Activated CD8-positive, alpha-beta memory T cell treated with anti-CD3 and anti-CD28 coated beads, Interleukin-2, amount 50 U/mL, for 48 hours (primary cell): ENCODE measurements at places on chromosomes 7 and 10.
A peak's percentile ranks its signal among the peaks of the same experiment; 100 is the strongest.

DNA sequence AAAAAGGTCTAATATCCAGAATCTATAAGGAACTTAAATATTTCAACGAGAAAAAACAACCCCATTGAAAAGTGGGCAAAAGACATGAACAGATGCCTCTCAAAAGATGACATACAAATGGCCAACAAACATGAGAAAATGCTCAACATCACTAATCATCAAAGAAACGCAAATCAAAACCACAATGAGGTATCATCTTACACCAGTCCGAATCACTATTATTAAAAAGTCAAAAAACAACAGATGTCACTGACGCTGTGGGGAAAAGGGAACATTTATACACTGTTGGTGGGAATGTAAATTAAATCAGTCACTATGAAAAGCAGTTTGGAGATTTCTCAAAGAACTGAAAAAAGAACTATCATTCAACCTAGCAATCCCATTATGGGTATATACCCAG lies 6.0 kb downstream of the VWDE start:
- no peak for DNase-seq

DNA sequence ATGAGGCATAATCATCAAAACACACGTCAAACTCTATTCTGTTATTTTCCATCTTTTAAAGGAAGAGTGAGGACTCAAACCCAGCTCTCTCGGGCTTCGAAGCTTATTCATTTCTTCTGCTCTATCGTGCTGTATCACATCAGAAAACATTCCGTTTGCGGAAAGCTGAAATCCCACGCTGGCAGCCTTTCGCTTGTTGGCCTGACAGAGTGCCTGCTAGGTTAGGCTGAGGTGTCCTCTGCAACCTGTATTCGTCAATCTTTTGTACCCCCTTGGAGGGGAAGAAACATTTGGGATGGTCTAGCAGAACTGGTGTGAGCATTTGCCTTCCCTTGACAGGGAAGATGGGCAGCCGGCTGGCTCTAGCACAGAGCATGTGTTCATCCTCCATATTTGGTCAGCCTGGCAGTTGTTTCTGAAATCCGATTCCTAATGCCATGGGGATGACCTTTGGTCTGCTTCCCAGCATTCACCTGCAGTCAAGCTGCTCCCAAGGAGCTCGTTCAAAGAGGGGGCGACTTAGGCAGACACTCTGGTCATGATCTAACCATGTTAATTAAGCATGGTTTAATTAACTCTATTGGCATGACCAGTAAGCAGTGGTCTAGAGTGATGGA lies 55.2 kb downstream of the TACC2 start:
- no peak for DNase-seq

GRCh38 chr7:8176370-8177081 lies 85.4 kb downstream of the ICA1 start:
- peak; percentile 65 for DNase-seq

- DNase-seq, result no peak
These were observed at the start of gene MEOX2 for GRCh38 chr7:15686295-15686956. MEOX2 (minus strand) TSS chr7:15686683; CDS start chr7:15686402, 281 bp downstream.

- no peak for DNase-seq
These were observed 35.2 kb downstream of the PRSS2 start for GRCh38 chr7:142806022-142806356.

DNA sequence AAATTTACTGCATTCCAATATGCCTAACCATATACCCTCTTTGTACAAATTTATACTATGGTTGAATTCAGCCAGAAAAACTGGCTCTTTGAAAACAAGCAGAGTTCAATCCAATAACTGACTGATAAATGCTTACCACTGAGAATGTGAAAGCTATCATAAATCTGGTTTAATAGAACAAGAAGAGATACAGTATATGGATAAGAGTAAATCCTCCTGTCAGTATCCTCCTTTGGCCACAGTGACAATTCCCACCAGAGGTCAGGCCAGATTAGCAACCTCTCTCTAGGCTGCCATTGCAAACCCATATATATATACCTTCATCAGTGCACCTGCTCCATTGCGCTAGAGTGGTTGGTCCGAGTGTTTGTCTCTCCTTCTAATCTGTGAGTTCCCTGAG lies 647.2 kb downstream of the GRM8 start:
- no peak for DNase-seq

- no peak for DNase-seq
These were observed 2.5 kb upstream of the BUB3 start for GRCh38 chr10:123151737-123152135.

GRCh38 chr10:17780727-17781126 lies 28.4 kb upstream of the MRC1 start:
- no peak for DNase-seq

DNA sequence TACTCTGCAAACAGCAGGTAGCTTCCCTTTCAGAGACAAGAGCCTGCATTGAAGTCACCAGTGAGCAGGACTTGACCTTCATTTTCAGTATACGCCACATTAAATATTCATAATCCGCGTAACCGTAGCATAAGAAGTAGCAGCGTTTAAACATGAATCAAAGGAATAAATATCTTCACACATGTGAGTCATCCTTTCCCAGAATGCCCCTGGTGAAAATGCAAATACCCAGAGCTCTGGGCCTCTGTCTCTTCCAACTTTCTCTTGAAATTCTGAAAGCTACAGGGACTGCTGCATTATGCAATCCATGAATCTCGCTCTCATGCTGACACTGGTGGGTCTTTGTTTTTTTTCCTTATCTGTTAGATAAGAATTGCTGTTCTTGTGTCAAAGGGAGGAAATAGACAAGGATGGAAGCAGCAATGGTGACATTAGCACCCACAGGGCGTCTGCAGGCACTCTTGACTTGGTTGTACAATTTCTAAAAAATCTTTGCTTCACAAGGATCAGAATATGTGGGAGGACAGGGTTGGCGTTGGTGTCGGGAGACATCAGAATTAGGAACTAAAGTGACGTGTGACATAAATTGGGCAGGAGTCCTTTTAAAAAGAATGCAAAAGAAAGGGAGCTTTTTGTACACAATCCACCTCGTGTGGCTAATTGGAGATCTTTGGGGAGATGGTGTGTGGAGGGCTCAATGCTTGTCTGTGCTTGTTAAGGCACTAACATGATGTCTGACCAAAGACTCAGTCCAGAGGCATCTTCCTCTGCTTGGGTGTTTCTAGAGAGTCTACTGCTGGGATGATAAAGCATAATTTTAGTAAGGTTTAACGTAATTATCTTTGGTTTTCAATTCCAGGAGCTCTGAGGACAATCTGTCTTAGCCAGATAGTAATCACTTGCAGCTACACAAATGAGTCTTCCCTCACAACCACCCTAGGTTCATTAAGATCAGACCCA lies 390.3 kb downstream of the KCNMA1 start:
- no peak for DNase-seq

DNA sequence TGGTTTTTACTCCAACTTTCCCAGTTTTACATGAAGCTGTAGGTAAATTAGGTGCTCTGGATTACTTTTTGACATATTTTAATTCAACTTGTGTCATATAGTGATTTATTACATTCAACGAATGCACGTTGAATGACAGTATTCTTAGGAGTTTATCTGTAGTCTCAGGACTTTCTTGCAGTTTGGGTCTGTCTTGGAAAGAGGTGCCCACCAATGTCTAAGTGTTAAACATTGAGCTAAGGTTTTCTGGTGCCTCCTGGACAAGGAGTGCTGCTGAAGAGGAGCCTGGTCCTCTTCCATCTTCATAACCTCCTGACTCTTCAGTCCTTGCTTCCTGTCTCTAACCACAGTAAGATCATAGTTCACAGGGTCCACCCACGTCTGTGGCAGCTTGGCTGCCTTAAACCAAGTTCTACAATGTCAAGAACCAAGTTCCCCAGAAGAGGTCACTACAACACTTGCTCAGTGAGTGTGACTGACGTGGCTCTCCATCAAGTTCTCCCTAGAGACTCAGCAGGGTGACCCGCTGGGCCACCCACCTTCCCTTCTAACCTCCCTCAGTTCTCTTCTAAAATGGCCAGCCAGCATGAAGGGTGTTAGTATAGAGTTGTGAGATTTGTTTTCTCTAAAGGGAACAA lies 6.1 kb downstream of the NPY start:
- peak; percentile 60 for DNase-seq

DNA sequence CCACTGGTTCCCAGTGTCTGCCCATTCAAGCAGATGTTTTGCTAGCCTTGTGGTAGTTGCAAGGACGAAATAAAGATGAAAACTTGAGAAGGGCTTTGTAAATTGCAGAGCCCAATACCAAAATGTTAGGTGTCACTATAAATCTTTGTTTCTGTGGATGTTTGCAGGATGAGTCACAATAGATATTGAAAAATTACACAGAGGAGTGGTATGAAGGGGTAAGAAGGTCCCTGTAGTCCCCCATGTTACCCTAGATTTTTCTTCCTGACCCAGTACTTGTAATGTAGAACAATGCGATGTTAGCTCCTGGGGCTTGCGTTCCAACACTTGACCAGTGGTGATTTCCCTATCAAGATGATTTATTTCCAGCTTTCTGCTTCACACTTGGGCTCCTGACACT lies 102.6 kb upstream of the LYZL1 start:
- DNase-seq, result no peak

DNA sequence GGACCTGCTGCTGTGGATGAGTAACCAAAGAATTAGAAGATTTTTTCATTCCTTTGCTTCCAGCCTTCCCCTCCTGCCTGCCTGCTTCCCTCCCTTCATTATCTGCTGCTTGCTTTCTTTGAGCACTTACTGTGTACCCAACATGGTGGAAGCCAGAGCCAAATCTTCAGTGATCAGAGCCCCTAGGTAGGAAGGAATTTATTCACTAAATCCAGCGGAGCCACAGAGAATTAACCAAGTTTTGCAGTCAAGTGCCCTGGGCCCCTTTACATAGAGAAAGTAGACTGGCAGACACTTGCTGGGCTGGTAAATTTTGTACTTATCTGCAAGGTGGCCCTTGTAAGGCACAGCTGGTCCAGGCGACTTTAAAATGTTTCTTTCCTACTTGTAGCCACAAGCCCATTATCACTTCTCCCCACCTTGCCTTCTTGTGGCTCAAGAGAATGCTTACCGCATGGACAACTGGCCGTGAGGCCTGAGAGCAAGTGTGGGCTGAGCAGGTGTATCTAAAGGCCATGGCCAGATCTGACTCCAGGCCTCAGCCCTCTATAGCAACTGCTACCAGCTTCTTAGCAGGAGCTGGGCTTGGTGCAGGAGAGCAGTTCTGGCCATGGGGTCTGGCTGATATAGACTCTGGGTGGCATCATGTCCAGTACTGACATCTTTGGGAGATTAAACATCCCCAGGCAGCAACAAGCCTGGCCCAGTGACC lies 11.1 kb downstream of the UNC5B start:
- DNase-seq, result no peak

GRCh38 chr7:98668255-98668654 lies 51.2 kb downstream of the NPTX2 start:
- DNase-seq, result no peak

DNA sequence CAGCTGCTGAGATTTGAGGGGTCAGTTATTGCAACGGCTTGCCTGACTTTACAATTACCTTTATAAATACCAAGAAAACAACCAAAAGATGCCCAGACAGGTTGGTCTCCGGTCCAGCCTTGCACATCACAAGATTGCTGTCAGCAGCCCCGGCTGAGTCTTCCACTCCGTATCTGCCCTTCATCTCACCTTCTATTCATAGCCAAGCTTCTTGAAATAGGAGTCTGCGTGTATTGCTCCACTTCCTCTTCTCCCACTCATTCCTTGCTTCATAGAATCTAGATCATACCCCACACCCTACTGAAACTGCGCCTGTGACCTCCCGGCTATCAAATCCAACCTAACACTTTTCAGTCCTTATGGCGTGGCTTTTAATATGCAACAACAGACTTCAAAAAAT lies 31.1 kb upstream of the USP6NL start:
- DNase-seq, result no peak

- DNase-seq, result no peak
These were observed 104.9 kb downstream of the RAPGEF5 start for GRCh38 chr7:22252016-22252415.

- peak; percentile 80 for DNase-seq
These were observed 842 bp upstream of the SKIDA1 start for GRCh38 chr10:21526188-21526859.

- no peak for DNase-seq
These were observed 127.9 kb downstream of the FAM53B start for GRCh38 chr10:124616040-124616835.

GRCh38 chr10:103490986-103491314 lies 2.6 kb upstream of the NEURL1 start:
- no peak for DNase-seq

DNA sequence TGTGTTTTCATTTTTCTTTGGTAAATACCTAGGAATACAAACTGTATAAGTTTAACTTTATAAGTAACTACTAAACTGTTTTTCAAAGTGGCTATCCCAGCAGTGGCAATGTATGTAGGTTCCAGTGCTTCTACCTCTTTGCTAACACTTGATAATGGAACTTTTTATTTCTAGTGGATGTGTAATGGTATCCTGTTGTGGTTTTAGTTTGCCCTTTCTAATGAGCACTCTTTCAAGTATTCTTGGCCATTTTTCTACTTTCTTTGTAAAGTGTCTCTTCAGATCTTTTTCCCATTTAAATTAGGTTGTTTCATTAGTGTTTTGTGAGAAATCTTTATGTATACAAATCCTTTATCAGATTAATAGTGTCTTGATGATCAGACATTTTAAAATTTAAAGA lies 4.6 kb downstream of the KIF20B start:
- no peak for DNase-seq

DNA sequence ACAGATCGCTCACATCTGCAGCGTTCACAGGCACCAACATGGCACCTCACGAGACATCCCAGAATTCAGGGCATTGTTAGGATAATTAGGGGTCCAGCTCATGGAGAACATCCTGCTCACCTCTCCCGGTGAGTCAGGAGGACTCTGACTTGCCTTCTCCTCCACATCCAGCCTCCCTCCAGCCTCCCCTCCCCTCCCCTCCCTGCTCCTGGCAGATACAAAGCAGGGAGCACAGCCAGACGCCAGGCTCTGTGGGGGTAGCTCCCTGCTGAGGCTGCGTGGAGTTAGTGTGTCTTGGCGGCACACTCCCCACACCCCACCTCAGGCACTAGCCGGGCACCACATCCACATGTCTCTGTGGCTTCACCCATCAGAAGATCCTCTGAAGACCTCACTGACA lies 320.6 kb downstream of the CXCL12 start:
- DNase-seq, result no peak
